ENCODE measurements at places on chromosomes 13 and 19.
A peak's percentile ranks its signal among the peaks of the same experiment; 100 is the strongest.

- DNase-seq = no peak
Observed at GRCh38 chr13:69947582-69947981, 160.0 kb upstream of the ATXN8OS start.

GRCh38 chr19:2820112-2820702, 539 bp downstream of the ZNF554 start:
- no peak for DNase-seq

DNA sequence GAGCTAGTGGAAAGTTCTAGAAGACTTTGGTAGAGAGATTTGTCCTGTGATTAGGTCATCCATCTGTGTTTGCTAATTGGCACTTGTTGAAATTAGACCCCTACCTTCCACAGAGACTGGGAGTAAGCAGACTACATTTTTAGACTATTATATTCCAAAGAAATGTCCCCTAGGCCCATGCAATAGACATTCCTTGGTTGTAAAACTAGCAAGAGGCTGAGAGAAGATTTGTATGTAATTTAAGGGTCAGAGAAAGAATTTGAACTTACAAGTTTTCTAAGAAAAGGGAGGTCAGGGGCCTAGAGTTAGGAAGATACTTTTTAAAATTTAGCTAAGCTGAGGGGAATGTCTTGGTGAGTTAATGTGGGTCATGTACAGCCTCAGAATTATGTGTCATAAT, 470.7 kb upstream of the SLITRK1 start:
- no peak for DNase-seq

DNA sequence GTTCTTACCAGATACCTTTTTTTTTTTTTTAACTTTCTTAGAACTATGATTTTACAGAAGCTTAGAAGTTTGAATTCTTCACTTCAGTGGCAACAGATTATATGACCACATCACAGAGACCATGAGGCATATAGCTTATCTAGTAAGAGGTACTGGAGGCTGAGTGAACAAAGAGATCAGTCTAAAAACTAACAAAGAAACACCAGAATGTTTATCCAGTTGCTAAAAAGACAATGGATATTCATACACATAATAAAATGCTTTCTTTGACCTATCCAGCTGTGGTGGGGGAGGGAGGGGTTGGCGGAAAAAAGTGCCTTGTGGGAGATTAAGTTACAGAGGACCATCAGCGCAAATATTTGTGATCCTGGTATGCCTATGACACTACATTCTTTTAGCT, 34.7 kb upstream of the SLITRK6 start:
- DNase-seq = no peak

DNA sequence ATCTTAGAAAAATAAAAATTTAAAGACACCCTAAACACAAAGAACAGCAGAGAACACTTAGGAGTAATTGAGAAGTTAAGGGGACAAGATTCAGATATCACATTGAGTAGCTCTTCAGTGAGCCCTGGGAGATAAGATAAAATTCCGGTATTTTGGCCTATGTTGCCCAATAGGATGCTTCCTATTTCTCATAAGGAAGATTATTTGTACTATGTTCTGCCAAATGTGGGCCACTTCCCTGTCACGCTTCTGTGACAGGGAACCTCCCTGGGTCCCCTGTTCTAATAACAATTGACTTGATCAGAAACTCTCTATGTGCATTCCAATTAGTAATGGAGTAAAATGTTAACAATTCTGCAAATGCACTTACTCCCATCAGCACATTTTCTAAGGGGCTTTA, 310.7 kb downstream of the MYO16 start:
- no peak for DNase-seq

GRCh38 chr19:15575406-15575805, 39.6 kb upstream of the CYP4F8 start:
- no peak for DNase-seq

DNA sequence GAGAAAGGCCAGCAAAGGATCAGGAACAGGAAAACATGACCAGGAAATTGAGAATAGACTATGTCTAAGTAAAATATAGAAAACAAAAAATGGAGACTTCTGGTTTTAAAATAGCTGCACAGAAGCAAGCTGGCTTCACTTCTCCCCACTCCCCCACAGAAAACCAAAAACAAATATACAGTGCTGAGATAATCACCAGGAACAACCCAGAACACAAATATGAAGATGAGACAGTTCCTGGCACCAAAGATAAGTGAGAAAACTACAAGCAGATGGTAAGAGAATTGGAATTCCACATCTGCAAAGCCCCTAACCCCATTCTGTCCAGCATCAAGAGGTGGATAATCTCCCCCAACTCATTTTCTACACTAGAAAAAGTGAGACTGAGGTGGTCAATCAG, 397.7 kb downstream of the SUCLA2 start:
- DNase-seq = peak; percentile 16

DNA sequence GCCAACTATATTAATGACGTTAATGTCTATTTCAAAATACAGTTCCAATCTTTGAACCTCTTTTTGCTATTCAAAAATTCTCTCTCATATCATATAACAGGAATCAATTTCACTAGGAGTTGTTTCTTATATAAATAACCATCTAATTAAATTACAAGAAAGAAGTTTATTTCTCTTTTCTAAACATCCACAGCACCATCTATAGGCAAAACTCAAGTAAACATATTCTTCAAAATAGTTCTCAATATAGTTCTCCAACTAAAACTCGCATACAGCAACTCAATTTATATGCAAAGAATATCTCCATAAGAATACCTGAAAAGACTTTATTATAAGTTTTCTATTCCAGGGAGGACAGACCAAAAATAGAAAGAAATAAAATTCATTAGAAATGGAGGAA, 65.6 kb downstream of the RBM26 start:
- no peak for DNase-seq

- no peak for DNase-seq
Observed at GRCh38 chr13:101700598-101700997, 248.1 kb downstream of the ITGBL1 start.

- no peak for DNase-seq
Observed at GRCh38 chr13:40153516-40153915, 498.1 kb downstream of the COG6 start.

DNA sequence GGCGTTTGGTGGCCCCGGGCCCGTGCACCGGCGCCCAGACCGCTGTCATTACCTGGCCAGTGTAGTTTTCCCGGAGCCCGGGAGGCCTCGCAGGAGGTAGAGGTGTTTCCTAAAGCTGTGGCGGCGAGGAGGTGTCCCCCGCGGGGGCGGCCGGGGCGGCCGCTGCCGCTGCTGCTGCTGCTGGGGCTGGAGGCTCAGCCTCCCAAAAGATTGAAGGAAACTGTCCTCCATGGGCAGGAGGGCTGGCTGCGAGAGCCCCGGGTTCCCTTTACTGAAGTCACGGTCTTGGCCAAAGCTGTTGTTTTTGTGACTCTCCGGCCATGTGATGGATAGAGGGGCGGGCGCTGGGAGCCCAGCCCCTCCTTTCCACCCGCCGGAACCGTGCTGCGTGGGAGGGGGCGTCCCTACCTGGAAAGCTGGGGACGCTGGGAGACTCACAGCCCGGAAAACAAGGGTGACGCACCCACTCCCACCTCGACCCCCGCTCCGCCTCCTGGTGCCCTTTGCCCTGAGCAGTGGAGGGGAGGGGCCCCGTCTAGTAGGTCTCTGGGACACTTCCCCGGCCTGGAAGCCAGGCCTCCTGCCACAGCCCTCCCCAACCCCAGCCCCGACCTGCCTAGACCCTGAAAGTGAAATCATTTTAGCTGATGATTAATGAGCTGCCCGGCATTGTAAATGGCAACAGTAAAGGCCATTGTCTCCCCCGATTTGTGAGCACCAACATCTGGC, at the start of gene N4BP2L1:
N4BP2L1 (minus strand) TSS at position 279 of the 729 bp plus-strand sequence; CDS start at position 231, 48 bp downstream.
- DNase-seq = no peak

DNA sequence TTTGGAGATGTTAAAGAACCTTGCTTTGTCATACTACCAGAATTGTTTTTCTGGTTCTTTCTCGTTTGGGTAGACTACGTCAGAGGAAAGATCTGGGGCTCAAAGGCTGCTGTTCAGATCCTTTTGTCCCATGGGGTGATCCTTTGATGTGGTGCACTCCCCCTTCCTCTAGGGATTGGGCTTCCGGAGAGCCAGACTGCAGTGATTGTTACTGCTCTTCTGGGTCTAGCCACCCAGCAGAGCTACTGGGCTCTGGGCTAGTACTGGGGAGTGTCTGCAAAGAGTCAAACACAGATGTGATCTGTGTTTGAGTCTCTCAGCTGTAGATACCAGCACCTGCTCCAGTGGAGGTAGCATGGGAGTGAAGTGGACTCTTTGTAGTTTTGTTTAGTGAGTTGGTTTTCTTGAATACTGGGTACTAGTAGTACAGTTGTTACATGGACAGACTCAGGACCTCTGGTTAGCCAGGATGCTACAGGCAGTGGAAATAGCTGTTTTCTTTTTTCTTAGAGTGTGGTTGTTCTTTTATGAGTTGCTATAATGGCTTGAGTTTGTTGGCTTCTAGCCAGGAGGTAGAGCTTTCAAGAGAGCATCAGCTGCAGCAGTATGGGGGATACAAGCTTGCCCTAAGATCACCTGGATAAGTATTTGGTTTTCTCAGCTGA, 34.4 kb downstream of the DNAJC15 start:
- DNase-seq = no peak

DNA sequence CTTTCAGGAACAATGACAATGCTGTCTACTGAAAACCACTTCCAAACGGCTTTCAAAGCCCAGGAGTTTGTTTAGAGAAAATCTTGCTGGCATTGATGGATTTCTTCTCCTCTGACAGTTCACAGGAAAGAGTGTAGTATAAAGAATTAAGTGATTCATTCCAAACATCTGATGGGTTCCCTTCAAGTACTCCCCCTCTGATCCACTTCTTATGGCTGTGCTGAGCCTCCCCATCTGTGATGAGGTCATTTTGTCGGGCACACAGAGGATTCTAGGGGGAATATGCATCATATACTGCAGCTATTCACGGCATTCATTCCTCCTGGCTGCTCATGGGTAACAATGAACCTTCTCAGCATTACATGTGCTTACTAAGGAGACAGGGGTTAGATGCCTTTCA, 107.9 kb downstream of the RGCC start:
- peak; percentile 97 for DNase-seq
